ENCODE measurements at places on chromosomes 12 and 14.

GRCh38 chr12:89351489-89352241 lies 636 bp downstream of the DUSP6 start:
- DNase-seq, result peak; percentile 46

- DNase-seq, result no peak
Observed at GRCh38 chr12:65996146-65996545, 134.4 kb downstream of the LLPH start.

DNA sequence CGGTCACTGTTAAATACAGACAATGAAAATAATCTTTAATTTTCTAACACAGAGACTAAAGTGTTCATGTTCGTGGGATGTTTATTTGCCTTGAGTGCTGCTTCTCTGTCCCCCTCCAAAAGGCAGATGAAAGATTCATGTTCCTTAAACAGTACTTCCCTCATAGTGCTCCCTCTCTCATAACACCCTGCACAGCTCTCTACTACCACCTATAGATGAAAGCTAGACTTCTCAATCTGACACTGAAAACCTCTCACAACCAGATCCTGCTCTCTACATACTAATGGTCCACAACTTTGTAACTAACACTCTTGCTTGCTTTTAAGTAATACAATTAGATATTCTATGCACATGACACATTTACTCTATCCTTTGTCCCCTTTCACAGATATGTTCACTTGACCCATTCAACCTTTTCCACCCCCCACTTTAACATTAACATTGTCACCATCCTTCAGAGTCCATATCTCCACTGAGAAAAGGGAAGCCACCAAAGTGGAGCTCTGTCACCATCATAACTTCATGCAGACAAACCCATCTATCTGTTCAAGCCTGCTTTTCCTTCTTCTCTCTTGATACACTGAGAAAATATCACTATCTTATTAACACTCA lies 266.4 kb upstream of the USP15 start:
- no peak for DNase-seq

- no peak for DNase-seq
Observed at GRCh38 chr12:60101715-60102114, 505.9 kb downstream of the SLC16A7 start.

GRCh38 chr12:62517887-62518286 lies 51.3 kb downstream of the MON2 start:
- DNase-seq, result no peak

- DNase-seq, result no peak
Observed at GRCh38 chr14:31943861-31944255, 133.2 kb upstream of the ARHGAP5 start.

GRCh38 chr12:75971253-75971652 lies 60.3 kb downstream of the PHLDA1 start:
- DNase-seq, result no peak

GRCh38 chr12:3631759-3632158 lies 121.2 kb downstream of the CRACR2A start:
- DNase-seq, result no peak

- no peak for DNase-seq
Observed at GRCh38 chr14:72290241-72290640, 358.0 kb downstream of the RGS6 start.

DNA sequence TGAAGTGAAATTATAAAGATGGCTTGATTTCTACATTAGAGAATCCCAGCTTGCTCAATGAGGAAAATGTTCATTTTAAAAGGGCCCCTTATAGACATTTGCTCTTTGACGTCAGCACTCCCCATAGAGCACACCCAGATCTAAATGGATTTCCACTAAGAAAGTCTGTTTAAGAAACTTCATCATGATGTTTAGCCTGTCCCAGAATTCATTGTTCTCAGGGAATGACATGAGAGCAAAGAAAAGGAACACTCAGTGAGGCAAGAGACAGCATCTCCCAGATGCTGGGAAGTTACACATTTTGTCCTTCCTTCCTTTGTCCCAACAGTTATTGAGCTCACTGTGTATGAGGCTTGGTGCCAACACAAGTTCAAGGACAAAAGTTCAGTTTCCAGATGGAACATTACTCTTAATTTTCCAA lies 4.9 kb downstream of the PHLDA1 start:
- DNase-seq, result no peak

DNA sequence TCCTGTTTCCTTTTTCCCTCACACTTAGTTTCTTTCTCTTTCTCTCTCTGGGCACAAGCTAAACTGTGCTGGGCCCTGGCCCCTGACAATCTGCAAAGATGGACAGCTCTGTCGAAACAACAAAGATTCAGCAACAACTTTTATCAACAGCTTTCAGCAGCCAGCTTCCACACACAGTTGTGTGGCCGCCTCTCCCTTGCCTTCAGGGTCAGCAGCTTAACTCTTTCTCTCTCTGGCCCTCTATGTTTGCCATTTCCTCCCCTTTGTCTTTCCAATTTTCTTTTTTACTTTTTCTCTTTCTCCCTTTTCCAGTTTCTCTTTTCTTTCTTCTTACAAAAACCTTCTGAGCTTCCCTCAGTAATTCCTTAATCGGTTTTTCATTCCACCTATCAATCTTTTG lies 43.3 kb downstream of the IQSEC3 start:
- DNase-seq, result no peak

DNA sequence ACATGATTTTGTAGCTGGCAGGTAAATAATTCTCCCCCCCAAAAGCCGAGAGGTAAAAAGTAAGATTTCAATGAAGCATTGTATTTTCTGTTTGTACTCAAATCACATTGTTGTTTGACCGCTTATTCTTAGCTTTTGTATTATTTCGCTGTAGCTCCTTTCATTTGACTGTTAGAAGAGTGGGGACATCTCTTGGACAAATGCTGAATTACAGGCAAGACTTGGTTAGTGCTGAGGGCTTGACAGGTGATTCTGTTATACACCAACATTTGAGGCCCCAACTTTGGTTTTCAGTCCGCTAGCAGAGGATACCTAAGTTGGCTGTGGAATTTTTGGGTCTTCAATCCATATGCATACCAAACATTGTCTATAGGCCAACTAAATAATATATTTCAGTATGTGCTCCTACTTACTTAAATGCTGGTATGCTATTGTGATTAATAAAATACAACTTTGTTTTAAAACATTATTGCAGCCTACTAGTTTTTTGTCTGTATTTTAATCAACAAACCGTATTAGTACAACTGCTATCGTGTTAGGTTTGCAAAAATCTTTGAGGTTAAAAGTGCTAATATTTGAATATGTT lies 102.2 kb downstream of the ERC1 start:
- DNase-seq, result no peak

- no peak for DNase-seq
Observed at GRCh38 chr14:95225251-95225887, 68.0 kb upstream of the DICER1 start.

DNA sequence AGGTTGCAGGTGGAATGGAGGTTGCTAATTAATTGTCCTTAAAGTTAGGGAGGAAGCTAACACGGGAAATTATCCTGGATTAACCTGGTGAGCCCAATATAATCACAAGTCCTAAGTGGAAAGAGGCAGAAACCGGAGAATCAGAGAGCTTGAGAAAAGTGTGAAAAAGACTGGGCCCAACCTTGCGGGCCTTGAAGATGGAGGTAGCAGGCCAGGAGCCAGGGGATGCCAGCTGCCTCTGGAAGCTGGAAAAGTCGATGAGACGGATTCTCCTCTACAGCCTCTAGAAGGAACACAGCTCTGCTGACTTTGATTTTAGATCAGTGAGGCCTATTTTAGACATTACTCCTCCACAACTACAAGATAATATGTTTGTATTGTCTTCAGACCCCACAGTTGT lies 2.1 kb downstream of the SDR9C7 start:
- DNase-seq, result no peak

- no peak for DNase-seq
Observed at GRCh38 chr12:57906821-57907220, 34.5 kb upstream of the ATP23 start.

DNA sequence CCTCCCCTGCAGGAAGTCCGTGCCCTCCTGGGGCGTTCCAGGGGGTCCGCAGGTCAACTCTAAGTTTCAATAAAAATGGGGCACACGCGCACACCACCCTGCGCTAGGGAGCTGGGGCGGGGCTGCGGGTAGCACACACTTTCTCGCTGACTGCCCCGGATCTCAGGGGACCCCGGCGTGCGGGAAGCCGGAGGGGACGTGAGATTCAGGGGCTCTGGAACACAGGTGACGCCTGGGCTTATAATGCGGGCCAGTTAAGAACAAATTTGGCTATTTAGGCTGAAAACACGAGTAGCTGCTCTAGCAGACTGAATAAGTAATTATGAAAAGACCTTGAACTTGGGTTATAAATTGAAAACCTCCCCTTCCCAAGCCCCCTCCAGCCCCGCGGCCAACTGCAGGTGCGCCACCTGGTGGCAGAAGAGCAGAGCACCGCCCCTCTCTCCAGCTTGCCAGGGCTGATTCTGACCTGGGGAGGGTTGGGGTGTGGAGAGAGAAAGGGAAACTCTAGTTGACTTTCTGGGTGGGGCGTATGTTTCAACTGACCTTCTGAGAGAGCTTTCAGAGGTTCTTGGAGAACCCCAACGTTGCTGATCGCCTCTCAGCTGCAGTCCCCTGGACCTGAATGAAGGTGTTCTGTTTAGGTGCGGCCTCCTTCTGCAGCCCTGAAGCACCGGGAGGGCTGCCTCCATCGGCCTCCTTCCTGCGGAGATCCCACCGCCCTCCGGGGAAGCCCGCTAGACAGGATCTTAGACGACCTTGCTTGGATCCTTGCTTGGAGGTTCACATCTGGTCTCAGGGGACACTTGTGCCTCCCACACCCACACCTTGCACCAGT lies 118.4 kb upstream of the EVL start:
- DNase-seq, result no peak

GRCh38 chr12:27651201-27651600 lies 45.0 kb upstream of the REP15 start:
- DNase-seq, result no peak

DNA sequence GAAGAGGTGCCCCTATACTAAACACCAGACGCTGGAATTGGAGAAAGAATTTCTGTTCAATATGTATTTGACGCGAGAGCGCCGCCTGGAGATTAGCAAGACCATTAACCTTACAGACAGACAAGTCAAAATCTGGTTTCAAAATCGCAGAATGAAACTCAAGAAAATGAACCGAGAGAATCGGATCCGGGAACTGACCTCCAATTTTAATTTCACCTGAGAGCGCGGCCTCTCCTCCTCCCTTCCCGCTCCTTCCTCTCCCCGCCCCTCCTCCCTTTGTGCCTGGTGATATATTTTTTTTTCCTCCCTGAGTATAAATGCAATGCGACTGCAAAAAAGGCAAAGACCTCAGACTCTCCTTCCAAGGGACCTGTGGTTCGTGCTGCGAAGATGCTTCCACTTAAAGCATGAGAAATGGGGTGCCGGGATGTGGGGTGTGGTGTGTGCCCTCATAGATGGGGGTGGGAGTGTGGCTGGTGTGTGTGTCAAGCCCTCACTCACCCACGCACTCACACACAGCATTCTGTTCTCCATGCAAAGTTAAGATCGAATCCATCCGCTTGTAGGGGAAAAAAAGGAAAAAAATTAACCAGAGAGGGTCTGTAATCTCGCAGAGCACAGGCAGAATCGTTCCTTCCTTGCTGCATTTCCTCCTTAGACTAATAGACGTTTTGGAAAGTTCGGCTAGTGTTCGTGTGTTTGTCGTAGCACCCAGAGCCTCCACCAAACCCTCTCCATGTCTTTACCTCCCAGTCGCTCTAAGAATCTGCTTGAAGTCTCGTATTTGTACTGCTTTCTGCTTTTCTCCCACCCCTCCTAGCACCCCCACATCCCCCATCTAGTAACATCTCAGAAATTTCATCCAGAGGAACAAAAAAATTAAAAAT lies 4.5 kb downstream of the HOXC10 start:
- peak; percentile 73 for DNase-seq

DNA sequence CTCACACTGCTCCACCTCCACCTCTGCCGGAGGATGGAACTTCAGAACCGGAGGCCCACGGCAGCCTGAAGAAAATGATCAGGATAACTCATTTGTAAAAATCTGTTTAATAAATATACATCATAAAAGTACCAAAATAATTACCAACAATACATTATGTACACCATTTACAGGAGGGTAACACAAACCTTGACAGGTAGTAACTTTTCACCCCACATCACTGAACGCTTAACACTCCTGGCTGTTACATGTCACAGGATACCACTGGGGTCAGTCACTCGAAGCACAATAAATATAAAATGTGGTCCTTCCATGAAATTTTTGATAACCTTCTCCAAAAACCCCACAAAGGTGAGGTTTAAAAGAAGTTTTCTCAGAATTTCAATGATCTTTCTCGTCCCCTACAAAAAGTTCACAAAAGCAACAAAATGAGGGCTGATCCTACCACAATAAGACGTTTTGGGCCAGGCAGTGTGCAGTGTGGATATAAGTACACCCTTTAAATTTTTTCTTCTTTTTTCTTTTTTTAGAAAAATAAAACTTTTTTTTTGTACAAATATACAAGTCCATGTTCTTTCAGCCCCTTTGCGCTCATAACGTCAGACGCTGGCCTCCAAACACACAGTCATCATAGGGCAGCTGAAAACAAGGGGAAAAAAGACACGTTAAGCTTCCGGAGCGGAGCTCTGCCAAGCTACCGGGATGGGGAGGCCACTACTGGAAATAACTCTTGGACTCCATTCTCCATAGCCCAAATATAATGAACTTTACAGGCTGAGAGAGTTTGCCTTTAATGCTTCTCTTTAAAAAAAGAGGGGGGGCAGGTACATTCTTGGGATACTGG lies 2.9 kb downstream of the NFKBIA start:
- DNase-seq, result no peak

DNA sequence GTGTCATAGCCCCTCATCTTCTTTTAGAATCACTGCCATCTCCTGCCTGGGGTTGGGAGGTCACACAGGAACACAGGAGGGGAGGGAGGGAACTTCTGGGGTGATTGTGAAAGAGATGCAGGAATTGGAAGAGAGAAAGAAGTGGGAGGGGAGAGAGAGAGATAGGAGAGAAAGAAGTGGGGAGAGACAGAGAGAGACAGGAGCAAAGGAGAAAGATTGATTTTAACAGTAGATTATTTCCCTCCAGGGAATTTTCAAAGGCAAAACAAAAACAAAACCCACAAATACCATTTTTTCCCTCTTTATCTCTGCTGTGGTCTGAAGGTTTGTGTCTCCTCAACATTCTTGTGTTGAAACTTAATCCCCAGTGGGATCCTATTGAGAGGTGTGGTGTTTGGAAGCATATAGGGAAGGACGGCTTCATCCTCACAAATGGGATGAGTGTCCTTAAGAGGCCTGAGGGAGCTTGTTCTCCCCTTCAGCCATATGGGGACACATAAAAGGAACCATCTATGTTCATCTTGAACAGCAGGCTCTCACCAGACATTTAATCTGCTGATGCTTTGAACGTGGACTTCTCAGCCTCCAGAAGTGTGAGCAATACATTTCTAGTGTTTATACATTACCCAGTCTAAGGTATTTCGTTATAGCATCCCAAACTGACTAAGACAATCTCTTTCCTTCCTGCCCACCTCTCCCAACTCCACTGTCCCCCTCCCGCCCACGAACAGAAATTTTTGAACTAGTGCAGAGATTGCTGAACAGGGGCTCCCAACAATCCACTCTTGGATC lies 134.9 kb upstream of the MAX start:
- DNase-seq, result no peak

DNA sequence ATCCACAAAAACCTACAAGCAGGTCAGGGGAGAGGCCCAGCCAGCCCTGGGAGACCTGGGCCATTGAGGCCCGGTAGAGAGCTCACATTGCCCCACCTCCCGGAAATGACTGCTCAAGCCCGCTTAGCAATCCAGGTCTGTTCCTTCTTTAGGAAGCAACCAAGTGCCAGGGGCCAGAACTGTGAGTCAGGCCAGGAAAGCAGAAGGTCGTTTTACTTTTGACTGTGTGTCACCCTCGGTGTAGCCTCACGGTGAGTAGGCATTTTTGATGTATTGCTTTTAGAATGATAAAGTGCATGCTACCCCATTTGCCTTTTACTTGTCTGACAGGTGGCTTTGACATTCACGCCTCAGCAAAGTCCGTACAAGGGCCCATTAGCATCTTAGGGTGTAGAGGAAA lies 25.4 kb upstream of the PWP1 start:
- no peak for DNase-seq

- DNase-seq, result no peak
Observed at GRCh38 chr12:82966001-82966559, 279.4 kb downstream of the TMTC2 start.

Measured in MG63 (cell line).